ENCODE measurements at places on chromosomes 2 and 18. TPM values are rescaled to one million over a fixed set of nuclear protein-coding genes. Genes with fewer than 3 reads are reported as not detected.

MAPRE3 gene
- total RNA-seq = 6.1 TPM

MDH1B gene
- not detected for total RNA-seq

BUB1 gene
- 66.4 TPM for total RNA-seq

SCN1A gene
- total RNA-seq = not detected

C1GALT1C1L gene
- total RNA-seq = 0.74 TPM

ALPP gene
- not detected for total RNA-seq

POTEC gene
- not detected for total RNA-seq
